ENCODE measurements at places on chromosomes 12 and 14.
A peak's percentile ranks its signal among the peaks of the same experiment; 100 is the strongest.

- no peak for DNase-seq
- no peak overlapping the region for H3K27ac ChIP-seq
- no peak overlapping the region for H3K4me3 ChIP-seq
- no peaks in the 10 kb centered on the region for H3K4me1 ChIP-seq
- H3K27me3 ChIP-seq, result no peaks in the 10 kb centered on the region
Measured at GRCh38 chr14:102292441-102292840, 12.5 kb downstream of the MOK start.

DNA sequence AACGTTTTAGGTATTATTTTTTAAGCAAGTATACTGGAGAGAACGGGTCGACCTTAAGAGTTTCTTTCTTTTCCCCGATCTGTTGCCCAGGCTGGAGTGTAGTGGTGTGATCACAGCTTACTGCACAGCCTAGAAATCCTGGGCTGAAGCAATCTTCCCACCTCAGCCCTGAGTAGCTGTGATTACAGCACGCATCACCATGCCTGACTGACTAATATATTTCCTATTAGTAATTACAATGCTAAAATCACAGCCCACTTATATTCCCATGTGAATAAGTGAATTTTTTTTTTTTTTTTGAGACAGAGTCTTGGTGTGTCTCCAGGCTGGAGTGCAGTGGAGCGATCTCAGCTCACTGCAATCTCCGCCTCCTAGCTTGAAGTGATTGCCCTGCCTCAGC, 50.4 kb downstream of the DICER1 start:
- no peaks in the 10 kb centered on the region for H3K4me1 ChIP-seq
- H3K27me3 ChIP-seq, result no peaks in the 10 kb centered on the region
- H3K36me3 ChIP-seq, result peaks cover 38% of the 10 kb centered on the region
- H3K4me3 ChIP-seq, result no peak overlapping the region
- DNase-seq, result no peak
- H3K27ac ChIP-seq, result no peak overlapping the region

DNA sequence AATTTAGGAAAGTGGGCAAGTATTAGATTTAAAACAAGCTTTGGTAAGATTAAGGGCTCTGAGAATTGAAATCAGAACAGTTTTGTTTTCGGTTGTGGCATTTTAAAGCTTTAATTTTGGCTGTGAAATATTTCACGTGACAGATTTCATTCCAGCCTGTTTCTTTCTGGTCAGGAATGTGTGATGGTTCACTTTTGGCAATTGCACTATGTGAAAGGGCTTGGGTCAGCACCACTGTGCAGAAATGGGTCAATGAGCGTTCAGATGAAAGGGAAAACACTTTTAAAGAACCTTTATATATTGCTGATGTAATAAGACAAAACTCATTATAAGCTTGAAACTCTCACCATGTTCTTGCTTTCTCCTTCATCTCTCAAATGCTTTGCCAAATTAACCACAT, 17.1 kb downstream of the NUBPL start:
- no peaks in the 10 kb centered on the region for H3K36me3 ChIP-seq
- H3K4me3 ChIP-seq, result no peak overlapping the region
- H3K27me3 ChIP-seq, result no peaks in the 10 kb centered on the region
- H3K4me1 ChIP-seq, result no peaks in the 10 kb centered on the region

GRCh38 chr12:2163177-2163941, 110.6 kb downstream of the CACNA1C start:
- H3K4me3 ChIP-seq, result no peak overlapping the region
- DNase-seq, result no peak
- H3K27ac ChIP-seq, result no peak overlapping the region
- H3K36me3 ChIP-seq, result no peaks in the 10 kb centered on the region
- H3K4me1 ChIP-seq, result no peaks in the 10 kb centered on the region
- no peaks in the 10 kb centered on the region for H3K27me3 ChIP-seq

GRCh38 chr12:92543359-92543758, 159.4 kb upstream of the PLEKHG7 start:
- peak overlapping the region; percentile 73 for H3K27ac ChIP-seq
- no peaks in the 10 kb centered on the region for H3K36me3 ChIP-seq
- H3K27me3 ChIP-seq, result no peaks in the 10 kb centered on the region
- DNase-seq, result peak; percentile 9
- no peak overlapping the region for H3K4me3 ChIP-seq
- peaks cover 27% of the 10 kb centered on the region for H3K4me1 ChIP-seq

DNA sequence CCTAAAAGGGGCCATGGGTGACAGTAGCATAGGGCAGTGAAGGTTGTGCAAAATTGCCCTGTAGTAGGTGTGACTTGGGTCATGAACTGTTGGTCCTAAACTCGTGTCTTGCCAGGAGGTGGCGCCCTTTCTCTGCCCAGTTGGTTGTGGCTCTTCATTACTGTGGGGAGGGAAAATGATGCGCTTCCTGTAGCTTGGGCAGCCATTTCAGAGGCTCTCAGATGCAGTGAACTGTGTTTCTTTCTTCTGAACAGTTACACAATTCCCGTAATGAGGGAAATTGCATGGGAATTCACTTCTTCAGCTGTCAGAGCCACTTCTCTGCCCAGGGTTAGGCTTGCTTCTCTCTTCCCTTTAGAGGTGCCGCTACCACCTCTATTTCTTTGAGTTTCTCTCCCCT, 148.1 kb upstream of the NRXN3 start:
- no peak overlapping the region for H3K27ac ChIP-seq
- no peak overlapping the region for H3K4me3 ChIP-seq
- no peaks in the 10 kb centered on the region for H3K4me1 ChIP-seq
- H3K36me3 ChIP-seq, result no peaks in the 10 kb centered on the region
- H3K27me3 ChIP-seq, result no peaks in the 10 kb centered on the region

- H3K4me3 ChIP-seq, result no peak overlapping the region
- no peaks in the 10 kb centered on the region for H3K27me3 ChIP-seq
- DNase-seq, result no peak
- H3K27ac ChIP-seq, result no peak overlapping the region
- H3K36me3 ChIP-seq, result no peaks in the 10 kb centered on the region
- H3K4me1 ChIP-seq, result no peaks in the 10 kb centered on the region
Measured at GRCh38 chr14:55846826-55847446, 266.9 kb downstream of the KTN1 start.

DNA sequence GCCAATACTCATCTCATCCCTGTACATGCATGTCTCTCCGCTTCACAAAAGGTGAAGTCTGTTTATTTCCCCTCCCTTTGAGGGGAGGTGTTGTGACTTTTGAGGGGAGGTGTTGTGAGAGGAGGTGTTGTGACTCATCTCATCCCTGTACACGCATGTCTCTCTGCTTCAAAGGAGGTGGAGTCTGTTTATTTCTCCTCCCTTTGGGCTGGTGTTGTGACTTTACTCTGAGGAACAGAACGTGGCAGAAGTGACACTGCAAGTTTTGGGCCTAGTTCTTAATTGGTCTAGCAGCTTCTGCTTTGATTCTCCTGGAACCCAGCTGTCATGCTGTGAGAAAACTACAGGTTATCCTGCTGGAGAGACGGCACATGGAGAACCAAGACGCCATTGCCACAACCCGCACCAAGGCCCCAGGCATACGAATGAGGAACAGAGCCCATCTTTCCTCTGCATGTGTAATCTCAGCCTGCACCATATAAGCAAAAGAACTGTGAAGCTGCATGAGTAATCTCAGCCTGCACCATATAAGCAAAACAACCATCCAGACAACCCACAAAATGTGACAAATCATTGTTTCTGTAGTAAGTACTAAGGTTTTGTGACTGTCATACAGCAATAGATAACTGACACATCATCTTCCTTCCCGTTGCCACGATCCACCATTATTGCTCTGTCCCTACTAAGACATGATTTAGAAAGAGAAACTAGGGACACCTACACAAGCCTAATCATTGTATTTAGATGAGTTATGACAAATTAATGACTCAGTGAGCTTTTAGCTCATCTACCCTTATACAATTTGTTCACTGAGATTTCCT, 30.0 kb downstream of the GALNT4 start:
- H3K27me3 ChIP-seq, result no peaks in the 10 kb centered on the region
- no peaks in the 10 kb centered on the region for H3K4me1 ChIP-seq
- no peak for DNase-seq
- no peak overlapping the region for H3K4me3 ChIP-seq
- H3K36me3 ChIP-seq, result no peaks in the 10 kb centered on the region

- DNase-seq, result no peak
- no peaks in the 10 kb centered on the region for H3K4me1 ChIP-seq
- no peak overlapping the region for H3K27ac ChIP-seq
- no peak overlapping the region for H3K4me3 ChIP-seq
- no peaks in the 10 kb centered on the region for H3K27me3 ChIP-seq
- no peaks in the 10 kb centered on the region for H3K36me3 ChIP-seq
Measured at GRCh38 chr14:55979781-55980180, 138.4 kb upstream of the PELI2 start.

GRCh38 chr12:16272222-16272621, 5.3 kb downstream of the SLC15A5 start:
- no peaks in the 10 kb centered on the region for H3K27me3 ChIP-seq
- H3K27ac ChIP-seq, result no peak overlapping the region
- H3K4me1 ChIP-seq, result no peaks in the 10 kb centered on the region
- no peak for DNase-seq

GRCh38 chr12:29145372-29146170, 3.5 kb upstream of the FAR2 start:
- H3K27me3 ChIP-seq, result no peaks in the 10 kb centered on the region
- peaks cover 4% of the 10 kb centered on the region for H3K4me1 ChIP-seq
- H3K36me3 ChIP-seq, result no peaks in the 10 kb centered on the region
- peak; percentile 15 for DNase-seq
- H3K27ac ChIP-seq, result no peak overlapping the region

All from trophoblast cell (in vitro differentiated cells and primary cell).